ENCODE measurements at places on chromosomes 5 and 9. TPM values are rescaled to one million over a fixed set of nuclear protein-coding genes. Genes with fewer than 3 reads are reported as not detected.

The PCDHB13 gene
- total RNA-seq = 0.80 TPM

The PCDHA11 gene
- 0.07 TPM for total RNA-seq

The ANAPC2 gene
- 12.3 TPM for total RNA-seq

The PGGT1B gene
- 42.7 TPM for total RNA-seq

The TPD52L3 gene
- not detected for total RNA-seq

The PCA3 gene
- not detected for total RNA-seq

The BHMT2 gene
- 24.1 TPM for total RNA-seq

The ACTBL2 gene
- total RNA-seq = not detected

The HTR1A gene
- not detected for total RNA-seq

The FAM78A gene
- total RNA-seq = 0.18 TPM

The SPINK4 gene
- 0.53 TPM for total RNA-seq

The C5orf46 gene
- total RNA-seq = not detected

The GPR151 gene
- not detected for total RNA-seq

The TNC gene
- total RNA-seq = not detected

The LAMC3 gene
- 0.07 TPM for total RNA-seq

The UHRF2 gene
- 44.2 TPM for total RNA-seq

The AMBP gene
- 1,510 TPM for total RNA-seq

The CTSV gene
- total RNA-seq = 6.0 TPM

The TMEM215 gene
- not detected for total RNA-seq

The NDUFAF2 gene
- total RNA-seq = 111 TPM

The SPATA31D4 gene
- not detected for total RNA-seq

The PFN3 gene
- total RNA-seq = not detected
